Spleen (tissue), 13 donors: ENCODE measurements at places on chromosomes 13 and 19. TPM values are rescaled to one million over a fixed set of nuclear protein-coding genes. Genes with fewer than 3 reads are reported as not detected.

DNA sequence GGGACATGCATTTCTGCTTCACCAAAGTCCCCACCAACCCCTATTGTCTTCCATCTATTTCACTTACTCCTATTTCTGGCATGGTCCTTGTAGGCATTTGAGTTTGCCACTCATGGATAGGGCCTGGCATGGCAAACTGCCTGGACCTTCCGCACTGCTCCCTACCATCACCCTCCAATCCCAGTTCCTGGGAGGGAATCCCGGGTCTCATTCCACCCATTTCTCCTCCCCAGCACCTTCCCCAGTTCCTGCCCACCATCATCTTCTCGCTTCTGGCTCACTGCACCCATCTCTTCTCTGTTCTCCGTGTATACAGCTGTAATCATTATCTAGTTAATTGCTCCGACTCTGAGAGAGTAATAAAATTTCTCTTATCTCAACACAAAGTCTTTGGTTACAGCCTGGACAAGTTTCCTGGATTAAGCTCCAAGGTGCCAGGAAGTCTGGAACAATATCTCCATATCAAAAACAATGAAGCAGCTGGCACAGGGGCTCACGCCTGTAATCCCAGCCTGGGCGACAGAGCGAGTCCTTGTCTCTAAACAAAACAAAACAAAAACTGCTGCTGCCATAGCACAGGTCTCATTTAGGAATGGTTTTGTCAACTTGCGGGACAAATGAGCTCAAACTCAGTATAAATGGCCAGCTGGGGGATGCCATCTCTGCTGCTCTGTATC is 17.0 kb upstream of the COX7A1 start:
- H3K4me3 ChIP-seq: no peak overlapping the region
- H3K36me3 ChIP-seq: no peaks in the 10 kb centered on the region
- peaks cover 5% of the 10 kb centered on the region for H3K4me1 ChIP-seq
- peak overlapping the region; percentile 81 for H3K27ac ChIP-seq
- DNase-seq: no peak

DNA sequence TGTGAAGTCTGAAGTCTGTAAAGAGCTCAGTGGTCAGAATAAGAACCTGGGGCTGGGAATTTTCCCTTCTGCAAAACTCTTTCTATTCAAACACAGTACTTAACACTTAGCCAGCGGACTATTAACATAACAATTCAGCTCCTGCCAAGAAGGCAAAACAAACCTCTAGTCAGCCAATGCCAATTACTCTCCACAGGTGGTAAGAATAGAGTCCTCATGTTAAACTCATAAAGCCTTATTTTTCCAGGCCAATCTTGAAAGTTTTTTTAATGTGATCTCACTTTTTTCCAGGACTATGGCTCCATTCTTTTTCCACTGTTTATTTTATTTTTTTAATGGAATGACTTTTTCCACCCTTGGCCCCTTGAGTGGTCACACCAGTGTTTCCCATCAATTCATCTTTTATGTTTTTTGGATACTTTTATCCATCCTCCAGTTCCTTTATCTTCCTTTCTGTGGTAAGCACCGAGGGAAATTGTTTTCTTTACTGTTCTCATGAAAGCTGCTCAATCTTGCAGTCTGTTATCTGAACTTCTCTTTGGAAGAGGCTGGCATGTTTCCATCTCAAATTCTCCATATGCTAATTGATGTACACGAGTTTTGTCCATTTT is 217.3 kb downstream of the LHFPL6 start:
- no peaks in the 10 kb centered on the region for H3K4me1 ChIP-seq
- H3K27ac ChIP-seq: no peak overlapping the region
- H3K36me3 ChIP-seq: no peaks in the 10 kb centered on the region
- H3K27me3 ChIP-seq: no peaks in the 10 kb centered on the region
- DNase-seq: no peak

- no peaks in the 10 kb centered on the region for H3K36me3 ChIP-seq
- no peaks in the 10 kb centered on the region for H3K27me3 ChIP-seq
- H3K4me3 ChIP-seq: no peak overlapping the region
- DNase-seq: peak; percentile 29
- no peak overlapping the region for H3K27ac ChIP-seq
These were observed 5.5 kb upstream of the CCER2 start for GRCh38 chr19:38917516-38917915.

- no peaks in the 10 kb centered on the region for H3K36me3 ChIP-seq
- H3K4me3 ChIP-seq: no peak overlapping the region
- no peak for DNase-seq
- no peaks in the 10 kb centered on the region for H3K27me3 ChIP-seq
- H3K4me1 ChIP-seq: peaks cover 18% of the 10 kb centered on the region
These were observed 9.8 kb upstream of the USPL1 start for GRCh38 chr13:30607908-30608307.

The C3 gene
- 8.2 TPM for total RNA-seq

- H3K27me3 ChIP-seq: no peaks in the 10 kb centered on the region
- peaks cover 49% of the 10 kb centered on the region for H3K36me3 ChIP-seq
- H3K4me1 ChIP-seq: peaks cover 79% of the 10 kb centered on the region
- DNase-seq: peak; percentile 90
- peak overlapping the region; percentile 65 for H3K4me3 ChIP-seq
- peak overlapping the region; percentile 97 for H3K27ac ChIP-seq
These were observed 1.1 kb upstream of the FAM174C start for GRCh38 chr19:1274081-1274851.

The COL4A1 gene
- 354 TPM for total RNA-seq

The KASH5 gene
- total RNA-seq: not detected

The OR10H1 gene
- total RNA-seq: not detected

DNA sequence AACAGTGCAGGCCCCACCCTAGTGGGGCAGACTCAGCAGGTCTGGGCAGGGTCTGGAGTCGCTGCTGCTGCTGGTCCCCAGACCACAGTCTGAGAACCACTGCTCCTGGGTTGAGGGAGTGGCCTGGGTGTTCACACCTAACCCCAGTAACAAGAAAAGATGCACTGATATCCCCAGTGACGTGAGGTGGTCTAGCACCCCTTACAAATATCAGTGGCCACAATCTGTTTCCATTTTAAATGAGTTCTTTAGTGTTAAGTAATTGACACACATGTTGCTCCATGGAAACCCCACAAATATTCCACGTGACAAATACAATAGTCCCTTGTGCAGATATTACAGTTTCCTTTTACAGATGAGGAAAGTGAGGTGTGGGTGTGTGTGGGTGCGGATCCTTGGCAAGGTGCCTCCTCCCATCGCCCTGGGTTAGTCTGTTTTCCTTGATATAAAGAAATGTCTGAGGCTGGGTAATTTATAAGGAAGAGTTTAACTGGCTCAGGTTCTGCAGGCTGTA is 96.3 kb upstream of the GPR183 start:
- no peak for DNase-seq
- no peaks in the 10 kb centered on the region for H3K36me3 ChIP-seq
- no peaks in the 10 kb centered on the region for H3K4me1 ChIP-seq
- no peaks in the 10 kb centered on the region for H3K27me3 ChIP-seq
- H3K4me3 ChIP-seq: no peak overlapping the region

The ATP7B gene
- total RNA-seq: 2.8 TPM

The PRRG2 gene
- 0.37 TPM for total RNA-seq

GRCh38 chr13:46361276-46361934 is 25.6 kb downstream of the RUBCNL start:
- peaks cover 97% of the 10 kb centered on the region for H3K36me3 ChIP-seq
- DNase-seq: no peak
- no peaks in the 10 kb centered on the region for H3K4me1 ChIP-seq

- H3K4me1 ChIP-seq: peaks cover 3% of the 10 kb centered on the region
- H3K27ac ChIP-seq: no peak overlapping the region
- no peak overlapping the region for H3K4me3 ChIP-seq
- no peak for DNase-seq
These were observed 205.0 kb downstream of the TSHZ3 start for GRCh38 chr19:31144075-31144870.

DNA sequence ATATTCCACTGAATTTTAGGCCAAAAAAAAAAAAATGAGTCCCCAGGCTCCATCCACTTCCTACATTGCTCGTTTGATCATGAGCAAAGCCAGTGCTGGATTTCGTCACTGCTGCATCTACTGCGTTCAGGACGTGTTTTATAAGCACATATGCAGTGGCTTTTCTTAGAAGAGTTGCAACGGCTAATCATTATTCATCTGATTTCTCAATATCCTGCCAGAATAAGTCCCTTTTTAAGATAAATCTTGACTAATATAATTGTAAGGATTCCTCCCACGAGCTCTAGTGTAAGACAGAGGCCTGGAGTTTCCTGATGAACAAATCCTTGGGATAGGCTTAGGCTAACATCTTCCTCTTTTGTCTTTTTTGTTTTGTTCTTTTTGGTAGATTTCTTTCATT is 19.5 kb downstream of the FAM124A start:
- no peaks in the 10 kb centered on the region for H3K4me1 ChIP-seq
- H3K36me3 ChIP-seq: no peaks in the 10 kb centered on the region
- H3K4me3 ChIP-seq: no peak overlapping the region
- peak overlapping the region; percentile 40 for H3K27ac ChIP-seq

GRCh38 chr19:23969630-23970029 is 54.9 kb downstream of the ZNF726 start:
- DNase-seq: no peak
- no peak overlapping the region for H3K4me3 ChIP-seq
- H3K36me3 ChIP-seq: no peaks in the 10 kb centered on the region
- no peaks in the 10 kb centered on the region for H3K4me1 ChIP-seq
- H3K27ac ChIP-seq: no peak overlapping the region

- peaks cover 18% of the 10 kb centered on the region for H3K4me1 ChIP-seq
- H3K4me3 ChIP-seq: no peak overlapping the region
- H3K27me3 ChIP-seq: no peaks in the 10 kb centered on the region
- no peaks in the 10 kb centered on the region for H3K36me3 ChIP-seq
- DNase-seq: no peak
- no peak overlapping the region for H3K27ac ChIP-seq
These were observed 11.0 kb downstream of the FRY start for GRCh38 chr13:32042551-32042950.

DNA sequence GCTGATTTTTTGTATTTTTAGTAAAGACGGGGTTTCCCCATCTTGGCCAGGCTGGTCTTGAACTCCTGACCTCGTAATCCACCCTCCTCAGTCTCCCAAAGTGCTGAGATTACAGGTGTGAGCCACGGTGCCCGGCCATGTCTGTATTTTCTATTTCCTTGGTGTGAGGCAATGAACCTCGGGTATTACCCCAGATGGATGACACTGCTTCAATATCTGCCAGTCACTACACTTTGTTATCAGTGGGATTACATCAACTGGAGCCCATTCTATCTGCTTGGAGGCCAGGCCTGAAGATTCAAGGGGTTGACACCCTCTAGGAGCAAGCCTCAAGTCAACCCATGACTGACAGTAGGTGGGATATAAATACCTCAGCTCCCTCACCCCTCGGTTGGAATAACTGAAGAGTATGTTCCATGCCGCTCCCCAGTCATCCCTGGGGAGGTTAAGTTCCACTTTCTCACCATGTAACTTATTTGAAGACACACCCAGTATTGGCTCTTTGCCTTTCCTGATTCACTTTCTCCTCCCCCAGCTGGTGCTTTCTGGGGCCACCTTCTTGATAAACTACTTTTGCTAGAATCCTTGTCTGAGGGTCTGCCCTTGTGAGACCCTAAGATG is 992 bp upstream of the ADGRE1 start:
- DNase-seq: no peak
- peak overlapping the region; percentile 87 for H3K27ac ChIP-seq
- no peaks in the 10 kb centered on the region for H3K36me3 ChIP-seq
- H3K4me1 ChIP-seq: no peaks in the 10 kb centered on the region

DNA sequence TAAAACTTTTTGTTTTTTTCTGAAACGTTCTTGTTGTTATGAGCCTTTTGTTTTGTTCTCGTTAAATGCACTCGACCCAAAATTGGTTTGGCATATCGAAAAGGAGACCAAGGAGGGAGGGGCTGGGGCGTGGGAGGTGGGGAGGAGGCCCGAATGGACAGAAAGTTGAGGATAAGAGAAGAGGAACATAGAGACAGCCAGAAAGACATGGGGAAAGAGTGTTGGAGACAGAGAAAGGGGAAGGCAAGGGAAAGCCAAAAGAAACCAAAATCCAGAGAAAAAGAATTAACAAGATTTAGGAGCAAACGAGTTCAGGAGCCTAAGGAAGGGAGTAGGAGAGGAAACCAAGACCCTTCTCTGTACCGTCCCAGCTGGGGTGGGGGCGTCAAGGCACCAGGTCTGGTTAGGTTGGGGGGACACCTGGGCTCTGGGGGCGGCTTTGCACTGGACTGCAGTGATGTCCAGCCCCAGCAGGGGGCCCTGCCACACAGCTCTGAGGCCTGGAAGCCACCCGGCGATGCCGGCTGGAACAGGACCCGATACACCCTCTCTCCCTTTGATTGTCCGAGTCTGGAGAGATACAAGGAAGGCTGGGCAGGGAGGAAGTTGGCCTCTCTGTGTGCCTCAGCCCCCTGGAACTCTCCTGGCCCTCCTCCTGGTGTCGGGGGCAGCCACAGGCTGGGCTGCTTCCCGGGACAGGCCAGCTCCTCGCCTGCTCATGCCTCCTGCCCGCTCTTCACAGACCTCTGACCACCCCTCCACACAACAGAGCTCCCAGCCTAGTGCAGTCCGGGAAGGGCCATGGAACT is 11.6 kb upstream of the ASF1B start:
- no peak overlapping the region for H3K4me3 ChIP-seq
- H3K4me1 ChIP-seq: peaks cover 58% of the 10 kb centered on the region
- peak; percentile 88 for DNase-seq
- no peaks in the 10 kb centered on the region for H3K27me3 ChIP-seq

The MFSD12 gene
- 111 TPM for total RNA-seq

GRCh38 chr19:19747357-19748220 is 14.7 kb upstream of the ZNF14 start:
- H3K4me1 ChIP-seq: no peaks in the 10 kb centered on the region
- H3K27me3 ChIP-seq: no peaks in the 10 kb centered on the region
- no peaks in the 10 kb centered on the region for H3K36me3 ChIP-seq
- no peak overlapping the region for H3K27ac ChIP-seq
- no peak overlapping the region for H3K4me3 ChIP-seq

The LRP3 gene
- 10.5 TPM for total RNA-seq

- peak overlapping the region; percentile 54 for H3K4me3 ChIP-seq
- H3K36me3 ChIP-seq: no peaks in the 10 kb centered on the region
- H3K27me3 ChIP-seq: peaks cover 95% of the 10 kb centered on the region
- no peak overlapping the region for H3K27ac ChIP-seq
- peaks cover 40% of the 10 kb centered on the region for H3K4me1 ChIP-seq
These were observed 664 bp upstream of the HCN2 start for GRCh38 chr19:588741-589692.

The FREM2 gene
- total RNA-seq: 0.19 TPM

DNA sequence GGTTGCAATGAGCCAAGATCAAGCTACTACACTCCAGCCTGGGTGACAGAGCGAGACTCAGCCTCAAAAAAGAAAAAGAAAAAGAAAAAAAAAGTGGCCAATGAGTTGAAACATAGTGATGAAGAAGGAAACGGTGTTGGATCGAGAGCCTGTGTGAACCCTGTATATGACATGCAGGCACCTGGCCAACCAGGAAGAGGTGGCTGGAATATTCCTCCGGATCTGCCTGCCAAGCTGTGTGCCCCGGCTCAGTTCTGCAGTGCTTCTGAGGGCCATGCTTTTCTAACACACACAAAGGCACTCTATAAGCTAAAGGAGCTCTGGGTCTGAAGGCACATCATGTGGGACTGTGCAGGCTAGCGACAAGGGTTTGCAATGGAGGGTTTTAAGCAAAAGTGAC is 3.7 kb upstream of the ZNF444 start:
- no peak for DNase-seq
- peak overlapping the region; percentile 67 for H3K27ac ChIP-seq
- no peaks in the 10 kb centered on the region for H3K36me3 ChIP-seq
- H3K27me3 ChIP-seq: no peaks in the 10 kb centered on the region
- peaks cover 10% of the 10 kb centered on the region for H3K4me1 ChIP-seq
- no peak overlapping the region for H3K4me3 ChIP-seq

The C19orf38 gene
- total RNA-seq: 48.1 TPM
